Adrenal gland (tissue), 19 donors: ENCODE measurements at places on chromosomes 12 and 14.

GRCh38 chr12:30111719-30112118, 328.0 kb upstream of the TMTC1 start:
- DNase-seq: no peak

DNA sequence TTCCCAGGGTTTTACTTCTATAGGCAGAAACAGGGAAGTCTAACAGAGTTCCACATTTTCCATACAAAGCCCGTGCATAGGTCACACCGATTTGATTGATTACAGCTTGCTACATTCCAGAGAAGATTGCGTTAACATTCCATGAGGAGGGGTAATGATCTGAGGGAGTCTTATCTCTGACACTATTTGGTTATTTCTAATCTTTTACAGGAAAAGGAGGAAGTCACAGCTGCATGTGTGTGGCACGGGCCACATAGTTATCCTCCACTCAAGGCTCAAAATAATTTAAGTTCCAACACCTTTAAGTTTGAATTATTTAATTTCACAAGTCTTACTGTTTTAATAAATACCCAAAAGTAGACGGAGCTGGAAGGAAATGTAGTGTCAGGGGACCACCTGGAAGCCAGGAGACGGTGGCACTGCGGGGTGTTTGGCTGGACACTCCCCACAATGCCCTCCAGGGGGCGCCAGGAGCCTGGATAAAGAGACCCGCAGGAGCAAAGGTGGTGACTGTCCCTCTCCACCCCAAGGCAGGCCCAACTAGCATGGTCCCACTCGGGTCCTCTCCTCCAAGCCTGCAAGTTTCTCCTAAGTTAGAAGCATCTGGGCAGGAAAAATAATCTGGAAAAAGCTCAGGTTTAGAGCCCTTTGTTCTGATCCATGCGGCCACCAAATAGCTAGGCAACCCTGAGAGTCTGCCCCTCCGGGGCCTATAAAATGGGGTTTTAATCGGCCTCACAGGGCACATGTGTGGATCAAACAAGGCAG, 20.2 kb downstream of the KRT8 start:
- peak; percentile 65 for DNase-seq

DNA sequence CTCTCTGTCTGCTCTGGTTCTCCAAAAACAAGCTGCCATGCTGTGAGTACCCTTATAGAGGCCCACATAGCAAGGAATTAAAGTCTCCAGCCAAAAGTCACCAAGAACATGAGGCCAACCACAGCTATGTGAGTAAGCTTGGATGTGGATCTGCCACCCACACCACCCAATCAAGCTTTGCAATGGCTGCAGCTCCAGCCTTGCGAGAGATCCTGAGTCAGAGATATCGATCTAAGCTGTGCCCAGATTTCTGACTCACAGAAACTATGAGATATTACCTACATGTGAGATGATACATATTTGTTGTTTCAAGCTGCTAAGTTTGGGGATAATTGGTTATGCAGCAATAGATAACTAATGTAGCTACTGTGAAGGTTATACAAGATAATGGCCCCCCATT, 15.5 kb upstream of the TMEM233 start:
- peak; percentile 62 for DNase-seq

DNA sequence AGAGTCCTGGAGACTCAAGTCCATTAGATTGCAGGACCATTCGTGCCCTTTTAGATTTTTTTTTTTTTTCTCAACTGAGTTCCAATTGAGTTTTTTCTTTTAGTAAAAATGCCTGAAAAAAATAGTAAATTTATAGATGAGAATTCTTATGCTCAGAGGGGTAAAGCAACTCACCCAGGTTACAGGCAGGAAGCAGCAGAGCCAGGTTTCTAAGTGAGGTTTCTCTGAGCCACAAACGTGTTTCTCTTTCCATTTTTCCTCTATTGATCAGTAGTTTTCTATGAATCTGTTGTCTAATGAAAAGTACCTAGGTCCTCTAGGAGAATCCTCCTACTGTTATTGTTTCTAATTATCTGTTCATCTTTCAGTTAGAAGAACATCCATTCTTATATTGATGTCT, 66.4 kb upstream of the C12orf71 start:
- no peak for DNase-seq

DNA sequence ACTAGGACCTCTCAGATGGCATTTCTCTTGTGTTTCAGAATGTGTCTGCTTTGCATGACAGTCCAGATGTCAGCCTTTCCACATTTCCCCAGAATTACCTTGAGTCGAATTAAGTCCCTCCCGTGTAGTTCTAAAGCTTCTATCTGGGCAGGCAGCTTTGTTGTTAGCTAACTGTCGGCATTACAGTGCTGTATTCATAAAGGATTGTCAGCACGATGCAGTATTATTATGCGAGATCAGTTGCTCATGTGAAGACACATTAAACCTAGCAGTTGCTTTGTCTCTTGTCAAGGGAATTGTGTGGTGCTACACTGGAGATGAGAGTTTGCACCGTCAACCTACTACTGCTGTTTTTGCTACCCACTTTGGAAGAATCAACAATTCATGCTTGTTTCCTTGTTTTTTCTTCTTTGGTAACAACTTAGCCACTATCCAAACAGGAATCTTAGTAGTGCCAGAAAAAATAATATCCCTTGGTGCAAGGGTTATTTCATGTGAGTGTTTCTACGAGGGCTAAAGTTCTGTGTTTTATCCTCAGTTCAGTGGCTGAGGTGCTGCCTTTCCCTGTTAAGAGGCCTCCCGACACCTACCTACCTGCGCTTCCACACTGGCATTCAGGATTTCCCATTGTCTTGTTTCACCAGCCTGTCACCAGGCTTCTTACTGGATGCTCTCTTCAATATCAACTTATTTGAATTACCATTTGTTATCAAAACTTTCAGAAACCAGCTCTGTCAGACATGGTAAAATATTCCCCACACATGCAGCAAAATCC, 297.9 kb upstream of the G2E3 start:
- DNase-seq: no peak

DNA sequence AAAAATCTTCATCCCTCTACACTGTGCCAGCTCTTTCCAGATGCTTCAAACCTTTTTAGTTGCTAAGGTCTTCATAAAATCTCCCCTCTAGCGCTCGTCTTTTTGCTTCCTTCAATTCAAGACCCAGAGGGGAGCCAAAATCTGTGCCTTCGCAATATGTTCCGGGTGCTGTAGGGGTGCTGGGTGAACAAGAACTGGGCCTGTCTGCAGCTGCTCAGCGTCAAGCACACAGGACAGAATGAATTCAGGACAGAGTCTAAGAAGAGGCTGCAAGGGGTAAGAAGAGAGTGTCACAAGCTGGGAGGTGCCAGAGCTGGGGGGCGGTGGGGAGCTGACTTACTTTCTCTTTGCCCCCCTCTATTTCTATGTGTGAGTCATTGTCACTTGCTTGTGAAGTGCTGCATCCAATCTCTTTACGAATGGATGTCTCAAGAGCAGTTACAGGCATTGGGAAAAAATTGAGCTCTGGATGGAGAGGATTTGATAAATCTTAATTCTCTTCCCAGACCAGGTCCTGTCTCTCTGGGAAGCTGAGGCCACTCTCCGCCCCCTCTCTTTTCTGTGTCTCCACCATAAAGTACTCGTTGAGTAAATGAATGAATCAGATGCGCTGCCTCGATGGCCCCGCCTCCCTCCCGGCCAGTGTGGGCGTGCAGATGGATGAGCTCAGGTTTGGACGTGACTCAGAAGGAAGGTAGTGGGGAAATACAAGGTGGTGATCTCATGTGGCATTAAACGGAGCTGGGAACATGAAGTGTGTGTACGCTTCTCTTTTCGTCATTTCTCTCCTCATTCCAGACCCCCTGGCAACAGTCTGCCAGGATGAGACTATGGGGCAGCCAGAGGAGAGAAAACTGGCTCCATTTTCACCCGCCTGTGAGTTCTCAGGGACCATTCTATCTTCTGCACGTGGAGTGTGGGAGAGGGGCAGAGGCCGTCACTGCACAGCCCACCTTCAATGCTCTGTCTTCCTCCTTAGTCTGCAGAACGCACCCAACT, 91.3 kb downstream of the TSPAN9 start:
- DNase-seq: peak; percentile 70

- DNase-seq: peak; percentile 60
Observed at GRCh38 chr12:26271889-26272492, 76.6 kb downstream of the SSPN start.

GRCh38 chr14:68772761-68773381, 20.0 kb downstream of the ZFP36L1 start:
- no peak for DNase-seq

GRCh38 chr12:53343969-53344368, 7.8 kb upstream of the SP7 start:
- no peak for DNase-seq
